ENCODE measurements at places on chromosomes 2 and 18.

DNA sequence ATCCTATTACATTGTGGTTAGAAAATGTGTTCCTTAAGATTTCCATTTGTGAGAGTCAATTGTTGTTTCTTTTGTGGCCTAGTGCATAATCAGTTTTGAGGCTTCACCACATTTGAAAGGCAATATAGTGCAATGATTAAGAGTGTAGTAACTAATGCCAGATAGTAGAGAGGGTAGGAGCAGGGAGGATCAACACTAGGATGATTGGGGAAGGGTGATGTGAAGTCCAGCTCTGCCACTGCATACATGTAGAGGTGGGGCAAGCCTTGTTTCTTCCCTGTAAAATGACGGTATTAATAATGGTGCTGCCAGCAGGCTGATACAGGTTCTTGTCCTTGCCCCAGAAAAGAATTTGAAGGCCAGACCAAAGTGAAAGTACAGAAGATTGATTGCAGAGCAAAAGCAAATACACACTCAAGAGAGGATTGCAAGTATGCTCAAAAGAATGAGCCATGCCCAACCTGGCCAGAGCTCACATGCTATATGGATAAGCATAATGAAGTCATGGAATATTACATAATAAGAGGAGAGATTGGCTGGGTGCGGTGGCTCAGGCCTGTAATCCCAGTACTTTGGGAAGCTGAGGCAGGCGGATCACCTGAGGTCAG, 8.0 kb downstream of the SP100 start:
- DNase-seq, result no peak

DNA sequence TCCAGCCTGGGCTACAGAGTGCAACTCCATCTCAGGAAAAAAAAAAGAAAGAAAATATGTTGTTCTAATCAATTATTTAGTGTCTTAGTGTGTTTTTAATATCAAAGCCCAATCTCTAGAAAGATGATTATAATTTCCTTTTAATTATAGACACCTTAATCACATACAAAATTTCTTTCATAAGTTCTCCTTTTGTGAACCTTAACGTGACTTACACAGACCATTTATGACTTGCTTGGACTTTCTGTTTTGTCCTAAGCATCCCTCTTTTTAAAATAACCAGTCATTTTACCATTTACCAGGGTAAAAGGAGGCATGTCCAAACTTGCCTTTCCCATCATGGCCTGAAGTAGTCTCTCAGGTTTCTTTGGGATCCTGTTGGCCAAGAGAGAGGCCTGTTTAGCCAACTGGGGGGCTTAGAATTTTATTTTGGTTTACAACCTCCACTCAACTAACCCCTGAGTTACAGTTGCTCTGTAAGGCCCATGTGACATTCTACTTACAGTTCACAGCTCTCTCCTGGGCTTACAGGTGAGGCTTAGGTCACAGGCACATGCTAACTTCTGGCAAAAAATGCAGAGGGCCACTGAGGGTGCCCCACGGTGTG, 23.9 kb upstream of the GPR155 start:
- no peak for DNase-seq

DNA sequence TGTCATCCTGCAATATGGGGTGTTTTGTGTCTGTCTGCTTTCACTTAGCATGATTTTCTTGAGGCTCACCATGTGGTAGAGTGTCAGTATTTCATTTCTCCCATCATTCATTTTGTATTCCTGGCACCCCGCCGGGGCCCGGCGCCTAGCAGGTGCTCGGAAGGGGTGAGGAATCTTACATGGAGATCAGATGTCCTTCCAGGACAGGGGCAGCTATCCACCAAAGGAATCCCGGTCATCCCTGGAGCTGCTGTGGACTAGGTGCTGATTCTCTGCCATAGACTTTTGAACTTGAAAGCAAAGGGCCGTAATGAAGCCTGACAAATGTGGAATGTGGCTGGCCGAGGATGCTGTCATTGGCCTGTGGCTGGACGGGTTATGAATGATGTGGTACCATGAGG, 2.4 kb downstream of the PRELID3A start:
- DNase-seq, result no peak

- DNase-seq, result no peak
Measured at GRCh38 chr2:100807707-100808106, 12.2 kb upstream of the NPAS2 start.

GRCh38 chr2:112481050-112481527, 867 bp upstream of the TTL start:
- DNase-seq, result peak; percentile 59

GRCh38 chr2:202102425-202103000, 29.5 kb downstream of the KIAA2012 start:
- no peak for DNase-seq

DNA sequence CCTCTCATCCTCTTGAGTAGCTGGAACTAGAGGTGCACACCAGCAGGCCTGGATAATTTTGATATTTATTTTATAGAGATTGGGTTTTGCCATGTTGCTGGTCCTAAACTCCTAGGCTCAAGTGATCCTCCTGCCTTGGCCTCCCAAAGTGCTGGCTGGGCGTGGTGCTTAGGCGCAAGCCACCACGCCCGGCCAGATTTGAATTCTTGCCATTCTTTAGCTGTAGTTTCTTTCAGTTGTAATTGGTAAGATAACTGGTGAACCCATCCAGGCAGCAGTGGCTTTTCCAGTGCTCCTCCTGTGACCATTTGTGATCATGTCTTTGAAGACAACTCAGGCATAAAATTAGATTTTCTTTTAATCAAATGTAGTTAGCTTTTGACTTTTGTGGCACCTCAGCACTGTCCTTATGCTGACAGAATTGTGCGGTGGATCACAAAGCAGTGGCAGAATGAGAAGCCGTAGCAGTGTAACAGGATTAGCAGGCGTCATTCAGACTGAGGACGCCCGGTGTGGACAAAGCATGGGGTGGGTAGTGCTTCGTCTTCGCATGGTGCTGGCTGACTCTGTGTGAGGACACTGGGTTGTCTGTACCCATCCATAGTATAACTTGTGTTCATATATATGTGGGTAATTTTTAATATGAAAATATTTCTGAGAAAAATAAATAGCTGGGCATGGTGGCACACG, 30.0 kb upstream of the TOGARAM2 start:
- no peak for DNase-seq

DNA sequence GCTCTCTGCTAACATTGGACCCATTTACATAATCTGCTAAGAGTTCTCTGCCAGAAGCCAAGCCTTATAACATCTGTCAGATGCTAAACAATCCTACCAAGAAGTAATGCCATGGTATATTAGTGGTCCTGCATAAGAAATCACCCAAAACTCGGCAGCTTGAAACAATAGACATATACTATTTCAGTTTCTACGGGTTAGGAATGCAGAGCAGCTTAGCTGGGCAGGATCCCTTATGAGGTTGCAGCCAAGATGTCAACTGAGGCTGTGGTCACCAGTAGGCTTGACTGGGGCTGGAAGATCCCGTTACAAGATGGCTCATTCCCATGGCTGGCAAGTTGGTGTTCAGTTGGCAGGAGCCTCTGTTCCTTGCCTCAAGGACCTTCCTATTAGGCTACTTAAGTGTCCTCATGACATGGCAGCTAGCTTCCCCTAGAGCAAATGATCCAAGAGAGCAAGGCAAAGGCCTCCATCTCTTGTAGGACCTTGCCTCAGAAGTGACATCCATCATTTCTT, 25.1 kb upstream of the SOS1 start:
- no peak for DNase-seq

DNA sequence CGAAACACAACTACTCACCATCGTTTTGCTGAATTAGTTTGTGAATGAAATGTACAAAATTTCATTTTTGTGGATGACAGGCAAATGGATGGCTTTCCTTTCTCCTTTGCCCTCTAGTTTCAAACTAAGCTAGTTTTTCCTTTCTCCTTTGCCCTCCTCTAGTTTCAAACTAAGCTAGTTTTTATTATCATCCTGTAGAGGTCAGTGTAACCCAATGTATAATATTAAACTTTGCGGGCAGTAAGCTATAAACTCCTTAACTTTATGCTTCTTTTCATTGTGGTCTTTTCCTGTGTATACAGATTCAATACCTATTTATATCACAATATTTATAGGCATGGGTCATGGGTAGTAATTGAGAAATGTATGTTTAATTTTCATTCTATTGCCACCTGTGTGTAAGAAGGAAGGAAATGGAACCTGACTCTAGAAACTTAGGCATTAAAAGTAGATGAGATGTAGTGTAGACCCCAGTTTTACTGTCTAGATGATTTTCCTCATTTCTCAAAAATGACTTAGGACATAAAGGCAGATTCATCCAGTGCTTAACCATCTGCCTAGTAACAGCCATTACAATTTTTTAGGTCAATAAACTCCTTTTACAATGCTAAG, 58.1 kb downstream of the MAP3K19 start:
- no peak for DNase-seq

DNA sequence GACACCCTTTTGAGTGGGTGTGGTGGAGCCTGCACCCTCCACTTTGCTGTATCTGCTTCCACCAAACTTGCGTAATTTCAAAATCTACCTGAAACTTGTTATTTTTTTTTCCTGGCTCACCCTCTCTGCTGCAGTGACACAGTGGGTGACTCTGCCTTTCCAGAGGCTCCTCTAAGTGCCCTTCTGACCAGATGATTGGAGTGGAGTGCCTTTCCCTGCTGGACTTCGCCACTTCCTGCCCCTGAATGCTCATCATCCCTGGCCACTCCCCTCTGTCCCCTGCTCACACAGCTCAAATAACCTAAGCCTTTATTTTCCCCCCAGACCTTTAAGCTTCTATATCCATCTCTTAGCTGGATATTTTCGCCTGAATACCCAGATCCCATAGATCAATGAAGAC, 777.5 kb upstream of the ID2 start:
- no peak for DNase-seq

DNA sequence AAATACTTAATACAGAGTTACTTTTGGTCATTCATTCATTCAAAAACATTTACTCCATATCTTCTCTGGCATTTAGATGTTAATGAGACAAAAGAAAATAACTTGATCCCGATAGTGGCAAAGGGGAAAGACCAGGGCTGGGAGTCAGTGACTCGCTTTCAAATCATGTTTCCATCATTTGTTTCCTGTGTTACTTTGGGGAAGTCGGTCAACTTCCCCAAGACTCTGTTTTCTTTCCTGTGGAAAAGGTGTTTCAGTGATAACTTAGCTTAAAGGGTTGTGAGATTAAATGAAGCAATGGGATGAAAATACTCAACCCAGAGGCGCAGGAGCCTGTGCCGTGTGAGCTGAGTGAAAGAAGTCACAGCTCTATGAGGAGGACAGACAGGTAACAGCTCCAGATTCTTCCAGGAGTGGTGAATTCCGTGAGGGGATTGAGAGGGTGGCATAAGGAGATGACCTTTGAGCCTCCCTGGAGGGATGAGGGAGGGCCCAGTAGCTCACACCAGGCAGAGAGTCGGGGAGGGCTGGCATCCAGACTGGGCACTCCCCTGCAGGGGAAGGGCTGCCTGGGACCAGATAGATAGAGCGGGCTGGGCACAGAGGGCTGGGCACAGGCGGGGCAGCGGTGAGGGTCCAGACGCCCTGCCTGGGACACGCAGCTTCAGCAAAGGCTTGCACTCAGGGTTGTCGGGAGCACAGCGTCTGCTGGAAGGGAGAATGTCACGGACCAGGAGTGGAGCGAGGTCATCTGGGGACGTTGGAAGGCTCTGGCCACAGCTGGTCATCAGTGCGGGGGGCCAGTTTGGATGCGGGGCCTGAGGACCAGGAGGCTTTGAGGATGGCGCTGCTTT, 70.1 kb downstream of the TSHZ1 start:
- DNase-seq, result no peak

DNA sequence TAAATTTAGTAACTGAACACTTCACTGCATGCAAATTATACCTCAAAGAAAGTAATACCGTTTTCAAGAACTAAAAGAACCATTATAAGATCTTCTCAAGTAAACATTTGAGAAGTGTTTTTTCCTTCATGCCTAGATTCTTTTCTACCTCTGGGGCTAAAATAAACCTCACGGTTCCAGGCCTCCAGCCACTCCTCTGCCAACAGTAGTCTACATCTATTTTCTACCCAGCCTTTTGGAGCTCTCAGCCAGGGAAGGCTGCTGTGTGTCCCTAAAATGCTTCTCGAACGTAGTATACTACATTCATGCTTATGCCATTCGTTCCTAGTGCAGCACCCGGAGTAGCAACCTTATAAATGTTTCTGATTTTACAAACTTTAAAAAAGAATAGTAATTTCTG, 219.7 kb downstream of the AFF3 start:
- no peak for DNase-seq

- DNase-seq, result no peak
Measured at GRCh38 chr2:20108655-20109396, 57.4 kb upstream of the LAPTM4A start.

DNA sequence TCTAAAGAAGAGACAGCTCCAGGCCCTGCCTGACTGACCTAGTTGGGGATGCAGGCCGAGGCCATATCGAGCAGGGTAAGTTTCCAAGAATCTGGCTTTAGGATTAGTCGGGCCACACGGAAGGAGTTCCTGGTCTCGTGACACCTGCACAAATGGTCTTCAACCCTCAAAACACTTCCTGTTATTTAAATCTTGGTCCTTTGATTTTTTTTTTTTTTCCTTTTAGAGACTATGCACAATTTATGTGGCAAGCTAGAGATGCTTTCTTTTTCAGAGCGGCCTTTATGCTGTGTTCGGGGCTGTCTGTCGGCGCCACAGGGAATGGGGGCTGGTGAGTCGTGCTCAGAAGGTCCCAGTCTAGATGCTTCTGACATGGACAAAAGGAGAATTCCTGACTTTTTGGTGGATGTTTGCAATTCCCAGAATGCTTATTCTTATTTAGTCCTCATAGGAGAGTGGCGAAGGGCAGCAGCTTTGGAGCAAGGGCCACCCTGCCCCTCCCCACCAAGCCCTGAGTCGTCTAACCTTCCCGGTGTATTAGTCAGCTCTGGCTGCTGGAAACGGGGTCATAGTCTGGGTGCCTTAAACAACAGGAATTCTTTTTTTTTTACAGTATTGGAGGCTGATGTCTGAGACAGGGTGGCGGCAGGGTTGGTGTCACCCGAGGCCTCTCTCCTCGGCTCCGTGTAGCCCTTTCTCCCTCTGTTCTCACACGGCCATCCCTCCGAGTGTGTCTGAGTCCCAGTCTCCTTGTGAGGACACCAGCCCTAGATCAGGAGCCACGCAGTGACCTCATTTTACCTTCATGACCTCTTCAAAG, 27.4 kb downstream of the HPCAL1 start:
- DNase-seq, result no peak

GRCh38 chr18:40984856-40985255, 970.2 kb upstream of the PIK3C3 start:
- DNase-seq, result no peak

- DNase-seq, result no peak
Measured at GRCh38 chr18:49135877-49136276, 185.1 kb upstream of the SMAD7 start.

DNA sequence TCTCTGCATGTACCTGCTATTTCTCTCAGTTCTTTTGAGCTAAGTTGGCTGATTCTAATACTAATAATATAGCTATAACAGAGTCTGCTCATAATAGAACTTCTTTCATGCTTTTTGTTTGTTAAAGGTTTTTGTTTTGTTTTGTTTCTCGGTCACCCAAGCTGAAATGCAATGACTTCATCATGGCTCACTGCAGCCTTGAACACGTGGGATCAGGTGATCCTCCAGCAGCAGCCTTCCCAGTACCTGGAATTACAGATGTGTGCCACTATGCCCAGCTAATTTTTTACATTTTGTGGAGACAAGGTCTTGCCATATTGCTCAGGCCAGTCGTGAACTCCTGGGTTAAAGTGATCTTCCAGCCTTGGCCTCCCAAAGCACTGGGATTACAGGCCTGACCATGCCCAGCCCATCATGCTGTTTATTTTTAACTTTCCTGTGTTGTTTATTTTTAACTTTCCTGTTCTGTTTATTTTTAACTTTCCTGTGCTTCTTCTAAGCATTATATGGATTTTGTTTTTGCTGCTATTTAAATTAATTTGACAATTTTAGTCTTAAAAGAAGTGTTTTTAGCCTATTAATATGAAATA, 763.8 kb upstream of the CDH7 start:
- DNase-seq, result no peak

Measured in stimulated activated CD8-positive, alpha-beta memory T cell treated with anti-CD3 and anti-CD28 coated beads, Interleukin-15, amount 100 ng/mL, for 4 hours (primary cell).